ENCODE measurements at places on chromosomes 5 and 9.

- no peak for DNase-seq
Measured at GRCh38 chr5:154728939-154729588, 26.1 kb upstream of the LARP1 start.

DNA sequence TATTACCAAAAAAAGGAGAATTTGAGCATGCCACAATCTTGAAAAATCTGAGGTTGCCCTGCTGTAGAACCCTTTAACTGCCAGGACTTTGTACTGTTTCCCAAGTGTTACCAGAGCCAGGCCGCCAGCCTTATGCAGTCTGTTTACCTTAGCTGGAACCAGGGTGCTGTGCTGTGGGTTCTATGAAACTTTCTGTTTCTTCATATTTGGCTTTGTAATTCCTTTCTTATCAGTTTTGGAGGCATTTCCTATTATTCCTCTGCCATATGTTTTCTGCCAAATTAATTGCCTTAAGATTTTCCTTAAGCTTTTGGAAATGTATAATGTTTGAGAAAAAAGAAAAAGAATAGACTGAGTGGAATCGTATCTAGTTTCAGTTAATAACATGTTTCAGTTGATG lies 2.1 kb downstream of the S1PR3 start:
- no peak for DNase-seq

DNA sequence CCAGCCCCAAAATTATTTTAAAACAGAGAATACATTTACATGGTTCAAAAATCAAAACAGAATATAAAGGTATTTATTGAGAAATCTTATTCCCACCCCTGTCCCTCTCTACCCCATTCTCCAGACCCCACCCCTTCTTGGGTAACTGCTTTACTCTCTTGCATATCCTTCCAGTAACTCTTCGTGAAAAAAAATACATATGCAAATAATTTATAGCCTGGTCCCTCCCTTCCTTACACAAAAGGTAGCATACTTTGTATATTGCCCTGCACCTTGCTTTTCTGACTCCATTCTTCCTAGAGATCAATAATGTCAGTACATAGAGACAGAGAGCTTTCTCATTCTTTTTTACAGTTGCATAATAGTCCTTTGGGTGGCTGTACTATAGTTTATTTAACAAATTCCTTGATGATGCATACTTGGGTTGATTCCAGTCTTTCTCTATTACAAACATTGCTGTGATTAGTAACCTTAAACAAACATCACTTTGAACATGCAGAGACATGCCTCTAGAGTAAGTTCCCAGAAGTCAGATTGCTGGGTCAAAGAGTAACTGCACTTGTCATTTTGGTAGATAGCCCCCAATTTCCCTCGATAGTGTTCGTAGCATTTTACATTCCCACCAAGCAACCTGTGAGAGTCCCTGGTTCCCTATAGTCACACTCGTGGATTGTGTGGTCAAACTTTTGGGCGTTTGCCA lies 47.9 kb downstream of the STOM start:
- DNase-seq, result no peak

DNA sequence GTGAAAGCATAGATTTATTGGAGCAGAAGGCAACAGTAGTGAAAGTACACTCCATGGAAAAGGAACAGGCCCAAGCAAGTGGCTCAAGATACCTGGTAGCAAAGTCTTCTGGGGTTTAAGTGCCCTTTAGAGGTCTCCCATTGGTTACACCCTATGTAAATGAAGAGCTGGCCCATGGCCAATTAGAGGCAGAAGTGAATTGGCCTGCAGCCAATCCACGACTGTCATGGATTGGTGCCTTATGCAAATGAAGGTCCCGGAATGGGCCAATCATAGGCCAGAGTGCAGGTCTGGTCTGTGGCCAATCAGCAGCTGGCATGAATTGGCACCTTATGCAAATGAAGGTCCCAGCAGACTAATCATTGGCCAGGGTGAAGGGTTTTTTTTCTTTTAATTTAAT lies 64.2 kb upstream of the PCSK5 start:
- no peak for DNase-seq

- DNase-seq, result no peak
Measured at GRCh38 chr5:168553377-168554130, 24.4 kb downstream of the FBLL1 start.

DNA sequence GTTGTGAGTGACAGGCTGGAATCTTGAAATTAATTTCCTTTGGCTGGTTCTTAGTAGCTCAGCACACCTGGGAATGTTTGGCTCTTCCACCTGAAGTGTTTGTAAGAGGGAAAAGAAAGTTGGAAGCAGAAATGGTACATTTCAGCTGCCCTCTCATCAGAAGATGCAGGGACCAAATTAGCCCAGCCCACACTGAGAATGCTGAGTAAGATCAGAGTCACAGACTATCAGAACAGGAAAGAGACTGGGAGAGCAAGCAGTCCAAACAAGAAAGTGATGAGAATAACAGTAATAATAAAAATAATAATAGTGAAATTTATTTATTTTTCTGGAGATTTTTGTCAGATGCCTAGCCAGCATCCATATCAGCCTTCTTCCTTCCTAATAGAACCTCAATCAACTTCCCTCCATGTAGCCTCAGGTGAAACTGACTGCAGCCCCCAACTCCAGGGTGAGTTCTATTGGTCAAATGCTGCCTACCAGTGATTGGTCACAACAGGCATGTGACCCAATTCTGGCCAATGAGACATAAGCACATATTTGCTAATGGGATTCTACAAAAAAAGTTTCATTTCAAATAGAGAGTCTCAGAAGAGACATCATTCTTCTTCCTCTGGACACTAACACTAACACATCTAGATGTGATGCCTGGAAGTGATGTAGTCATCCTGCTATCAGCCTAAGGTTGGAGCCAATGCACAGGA lies 31.2 kb upstream of the ADRA1B start:
- DNase-seq, result no peak

GRCh38 chr5:122015471-122015870 lies 53.7 kb downstream of the SRFBP1 start:
- DNase-seq, result no peak

GRCh38 chr9:126666155-126666803 lies 52.6 kb downstream of the LMX1B start:
- no peak for DNase-seq

GRCh38 chr5:169065400-169065799 lies 235.5 kb downstream of the SLIT3 start:
- no peak for DNase-seq

GRCh38 chr5:2732004-2732403 lies 19.5 kb downstream of the IRX2 start:
- no peak for DNase-seq

Measured in HEK293T (cell line).